ENCODE measurements at places on chromosomes 16 and 17.
A peak's percentile ranks its signal among the peaks of the same experiment; 100 is the strongest.

GRCh38 chr17:29240968-29241963 lies 5.4 kb upstream of the CRYBA1 start:
- peak; percentile 73 for DNase-seq

GRCh38 chr16:17083628-17084027 lies 387.1 kb downstream of the XYLT1 start:
- peak; percentile 40 for DNase-seq

GRCh38 chr17:11388054-11388453 lies 147.0 kb downstream of the SHISA6 start:
- DNase-seq: no peak

GRCh38 chr17:31291820-31292219 lies 5.2 kb downstream of the OMG start:
- no peak for DNase-seq

- DNase-seq: no peak
Observed at GRCh38 chr16:54282928-54283724, 3.5 kb downstream of the IRX3 start.

DNA sequence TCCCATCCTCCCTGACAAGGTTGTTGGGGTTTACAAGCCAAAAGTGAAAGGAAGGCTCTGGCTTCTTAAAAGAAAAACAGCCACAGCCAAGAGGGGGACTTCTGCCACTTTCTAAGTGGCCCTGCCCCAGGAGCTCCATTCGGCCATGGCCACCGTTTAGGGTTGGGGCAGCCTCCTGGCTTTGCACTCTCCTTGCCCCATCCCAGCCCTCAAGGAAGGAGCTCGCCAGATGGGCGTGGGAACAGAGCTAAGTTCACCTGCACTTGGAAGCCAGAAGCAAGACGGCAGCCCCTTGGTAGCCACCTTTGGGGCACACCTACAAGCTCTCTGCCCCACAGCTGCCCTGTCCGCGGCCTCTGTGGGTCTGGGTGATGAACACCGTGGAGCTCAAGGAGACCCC lies 122.4 kb upstream of the CDC42EP4 start:
- DNase-seq: no peak

- DNase-seq: no peak
Observed at GRCh38 chr17:47959825-47960655, 2.4 kb upstream of the PRR15L start.

- DNase-seq: no peak
Observed at GRCh38 chr17:4836221-4836620, 3.1 kb downstream of the MINK1 start.

DNA sequence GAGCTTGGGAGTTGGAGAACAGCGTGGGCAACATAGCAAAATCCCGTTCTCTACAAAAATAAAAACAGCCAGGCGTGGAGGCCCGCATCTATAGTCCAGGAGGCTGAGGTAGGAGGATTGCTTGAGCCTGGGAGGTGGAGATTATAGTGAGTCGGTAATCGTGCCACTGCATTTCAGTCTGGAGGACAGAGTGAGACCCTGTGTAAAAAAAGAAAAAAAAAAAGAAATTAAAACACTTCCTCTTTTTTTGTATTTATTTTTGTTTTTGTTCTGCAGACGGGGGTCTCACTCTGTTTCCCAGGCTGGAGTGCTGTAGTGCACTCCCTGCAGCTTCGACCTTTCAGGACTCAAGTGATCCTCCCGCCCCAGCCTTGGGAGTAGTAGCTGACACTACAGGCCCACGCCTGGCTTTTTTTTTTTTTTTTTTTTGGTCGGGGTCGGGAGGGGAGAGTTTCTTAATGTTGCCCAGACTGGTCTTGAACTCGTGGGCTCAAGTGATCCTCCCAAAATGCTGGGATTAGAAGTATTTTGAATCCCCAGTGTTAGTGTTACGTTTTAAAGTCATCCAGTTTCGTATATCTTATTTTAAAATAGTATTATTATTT lies 1.5 kb downstream of the IST1 start:
- no peak for DNase-seq

- no peak for DNase-seq
Observed at GRCh38 chr16:23107117-23107516, 42.1 kb downstream of the USP31 start.

DNA sequence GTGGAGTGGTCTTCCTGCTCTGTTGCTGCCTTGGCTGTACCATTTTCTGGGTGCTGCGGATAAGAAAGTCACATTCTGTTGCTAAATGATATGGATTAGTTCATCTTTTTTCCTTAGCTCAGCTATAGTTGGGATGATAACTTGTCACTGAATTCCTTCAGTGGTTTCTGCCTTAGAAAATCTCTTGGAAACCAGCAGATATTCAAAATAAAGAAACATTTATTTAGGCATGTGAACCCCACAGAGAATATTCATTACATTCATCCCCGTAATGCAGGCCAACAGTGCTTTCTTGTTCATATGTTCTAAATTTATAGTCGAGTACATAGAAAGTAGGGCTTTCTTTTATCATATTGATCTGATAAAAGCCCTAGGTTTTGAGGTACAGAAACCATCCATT lies 151.3 kb downstream of the CYB561 start:
- DNase-seq: no peak

DNA sequence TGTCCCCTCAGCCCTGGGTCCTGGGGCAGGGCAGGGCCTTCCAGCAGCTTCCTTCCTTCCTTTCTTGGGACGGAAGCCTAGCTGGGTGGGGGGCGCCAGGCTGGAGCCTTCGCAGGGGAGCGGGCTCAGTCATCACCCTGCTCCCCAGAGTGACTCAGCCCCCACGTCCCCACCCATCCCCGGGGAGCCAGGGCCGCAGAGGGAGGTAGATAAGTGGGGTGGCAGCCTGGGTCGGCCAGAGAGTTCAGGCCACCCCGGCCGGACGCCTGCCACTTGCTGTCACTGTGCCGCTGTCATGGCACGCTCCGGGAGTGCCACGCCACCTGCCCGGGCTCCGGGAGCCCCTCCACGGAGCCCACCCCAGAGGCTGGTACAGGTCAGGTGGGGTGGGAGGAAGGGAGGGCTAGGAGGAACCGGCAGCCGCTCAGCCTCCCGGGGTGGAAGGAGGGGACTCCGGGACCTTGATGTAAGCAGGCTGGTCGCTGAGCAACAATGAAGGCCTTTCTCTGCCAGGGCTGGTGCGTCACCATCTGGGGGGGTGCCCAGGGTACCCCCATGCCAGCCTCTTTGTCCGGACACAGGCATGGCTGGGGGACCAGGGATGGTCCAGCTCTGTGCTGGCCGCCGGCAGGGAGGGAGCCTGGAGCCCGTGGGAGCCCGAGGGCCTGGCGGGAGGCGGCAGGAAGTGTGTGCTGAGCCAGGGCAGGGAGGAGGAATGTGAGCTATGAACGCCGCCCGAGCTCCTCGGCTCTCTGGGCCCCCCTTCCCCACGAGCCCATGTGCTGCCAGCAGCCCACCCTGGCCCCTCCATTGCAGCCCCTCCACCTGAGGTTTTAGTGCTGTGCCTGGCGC lies 6.6 kb downstream of the NHERF2 start:
- peak; percentile 93 for DNase-seq

DNA sequence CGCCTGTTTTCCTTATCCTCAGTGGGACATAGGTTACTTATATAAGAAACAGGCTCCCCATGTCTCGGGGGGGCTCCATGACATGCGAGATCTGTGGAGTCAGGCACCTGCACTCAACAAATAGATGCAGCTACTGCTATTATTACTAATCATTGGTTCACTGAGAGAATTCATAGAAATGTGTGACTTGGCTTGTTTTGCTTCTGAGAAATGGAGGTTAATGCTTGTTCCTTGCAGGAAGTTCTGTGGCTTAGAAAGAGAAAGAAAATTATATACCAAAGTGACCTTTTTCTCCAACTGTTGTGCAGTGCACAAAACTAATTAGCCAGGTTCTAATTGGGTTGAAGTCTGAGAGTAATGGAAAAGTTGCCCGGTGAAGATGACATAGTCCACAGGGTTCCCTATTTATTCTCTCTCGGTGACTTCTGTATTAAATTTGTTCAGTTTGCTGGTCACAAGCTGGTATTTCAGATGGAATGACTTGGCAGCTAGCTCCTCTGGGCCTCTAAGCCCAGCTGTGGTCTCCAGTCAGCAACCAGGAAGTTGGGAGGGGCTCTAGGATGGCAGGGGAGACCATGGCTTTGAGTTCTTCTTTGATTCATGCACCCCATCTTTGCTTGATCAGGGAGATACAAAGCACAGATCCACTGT lies 17.6 kb upstream of the MAF start:
- no peak for DNase-seq

DNA sequence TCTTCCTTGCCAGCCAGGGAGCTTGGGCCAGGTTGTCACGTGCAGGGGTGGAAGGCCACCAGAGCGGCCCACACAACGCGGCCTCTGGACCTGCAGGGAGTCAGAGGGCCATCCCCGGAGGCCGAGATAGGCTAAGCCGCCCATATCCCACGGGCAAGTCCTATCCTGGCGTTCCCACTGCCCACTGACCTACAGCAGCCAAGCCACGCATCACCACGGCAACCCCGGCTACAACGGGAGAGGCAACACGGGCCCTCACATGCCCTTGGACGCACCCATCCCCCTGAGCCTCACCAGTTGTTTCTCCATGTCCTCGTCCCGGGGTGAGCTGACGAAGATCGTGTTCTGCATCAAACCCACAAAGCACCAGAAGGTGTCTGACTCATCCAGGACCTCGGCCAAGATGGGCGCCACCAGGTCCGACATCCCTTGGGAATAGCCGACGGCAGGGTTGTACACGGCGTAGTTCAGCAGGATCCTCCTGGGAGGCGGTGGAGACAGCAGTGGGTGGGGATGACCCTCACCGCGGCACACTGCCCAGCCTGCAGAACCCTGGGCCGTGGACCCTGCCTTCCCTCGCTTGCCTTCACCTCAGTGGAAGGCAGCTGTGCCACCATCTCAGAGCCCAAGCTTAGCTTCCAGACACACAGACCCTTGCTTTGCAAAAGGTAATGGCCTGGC lies 88.2 kb downstream of the TBC1D16 start:
- no peak for DNase-seq

GRCh38 chr16:70712942-70713341 lies 27.1 kb upstream of the MTSS2 start:
- DNase-seq: peak; percentile 48

DNA sequence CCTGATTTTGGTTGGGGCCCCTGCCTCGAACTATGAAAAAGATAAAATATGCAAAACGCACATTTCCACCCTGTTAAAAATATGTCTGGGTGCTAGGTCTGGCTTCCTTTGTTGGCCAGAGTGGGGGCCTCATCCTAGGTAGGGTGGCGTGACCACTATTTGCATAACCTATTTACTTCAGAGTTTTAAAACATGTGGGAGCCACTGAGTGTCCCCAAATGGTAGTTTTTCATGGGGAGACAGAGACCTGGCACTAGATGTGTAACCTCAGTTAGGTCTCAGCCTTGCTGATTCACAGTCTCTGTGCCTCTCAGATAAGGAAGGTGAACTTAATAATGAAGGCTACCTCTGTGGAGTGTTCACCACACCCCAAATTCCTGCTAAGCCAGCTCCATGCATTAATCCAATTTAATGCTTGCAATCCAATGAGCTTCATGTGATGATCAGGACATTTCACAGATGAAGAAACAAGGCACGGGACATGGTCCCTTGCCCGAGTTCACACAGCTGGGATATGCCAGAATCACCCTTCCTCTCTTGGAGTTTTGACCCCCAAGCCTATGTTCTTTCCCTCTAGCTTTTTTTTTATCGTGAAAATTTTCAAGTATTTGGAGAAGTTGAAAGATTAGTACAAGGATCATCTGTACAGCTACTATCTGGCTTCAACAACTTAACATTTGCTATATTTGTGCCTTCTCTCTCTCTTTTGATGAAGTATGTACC lies 103.4 kb downstream of the IRF8 start:
- no peak for DNase-seq

DNA sequence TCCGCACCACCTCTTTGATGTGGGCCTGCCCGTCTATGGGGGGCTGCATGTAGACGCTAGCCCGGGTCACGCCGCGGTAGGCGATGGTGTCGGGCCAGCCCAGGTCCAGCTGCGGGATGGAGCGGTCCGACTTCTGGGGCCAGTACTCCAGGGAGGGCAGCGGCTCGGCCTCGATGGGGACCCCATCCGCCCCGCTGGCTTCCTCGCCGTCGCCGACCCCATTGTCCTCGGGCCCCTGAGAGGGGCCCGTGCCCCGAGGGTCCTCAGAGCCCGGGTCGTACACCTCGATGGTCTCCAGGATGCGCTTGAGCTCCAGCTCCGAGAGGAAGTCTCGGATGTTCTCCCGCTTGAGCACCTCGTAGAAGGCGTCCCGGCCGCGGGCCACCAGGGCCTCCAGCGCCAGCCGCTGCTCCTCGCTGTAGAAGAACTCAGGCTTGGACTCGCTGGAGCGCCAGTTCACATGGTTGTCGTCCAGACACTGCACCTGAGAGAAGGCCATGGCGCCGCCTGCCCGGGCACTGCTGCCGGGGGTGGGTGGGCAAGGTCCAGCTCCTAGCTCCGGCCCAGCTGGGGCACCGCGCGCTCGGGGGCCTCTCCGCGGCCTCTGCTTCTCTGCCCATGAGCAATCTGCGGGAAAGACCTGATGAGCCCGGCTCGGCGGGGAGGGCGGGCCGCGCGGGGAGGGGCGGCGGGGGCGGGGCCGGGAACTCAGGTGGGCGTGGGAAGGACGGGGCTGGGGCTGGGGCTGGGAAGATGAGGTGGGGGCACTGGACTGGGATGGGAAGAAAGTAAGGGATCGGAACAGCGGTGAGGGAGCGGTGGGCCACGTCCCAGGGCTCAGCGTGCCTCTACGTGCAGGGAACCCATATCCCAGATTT lies 782 bp downstream of the FAM83G start:
- no peak for DNase-seq

DNA sequence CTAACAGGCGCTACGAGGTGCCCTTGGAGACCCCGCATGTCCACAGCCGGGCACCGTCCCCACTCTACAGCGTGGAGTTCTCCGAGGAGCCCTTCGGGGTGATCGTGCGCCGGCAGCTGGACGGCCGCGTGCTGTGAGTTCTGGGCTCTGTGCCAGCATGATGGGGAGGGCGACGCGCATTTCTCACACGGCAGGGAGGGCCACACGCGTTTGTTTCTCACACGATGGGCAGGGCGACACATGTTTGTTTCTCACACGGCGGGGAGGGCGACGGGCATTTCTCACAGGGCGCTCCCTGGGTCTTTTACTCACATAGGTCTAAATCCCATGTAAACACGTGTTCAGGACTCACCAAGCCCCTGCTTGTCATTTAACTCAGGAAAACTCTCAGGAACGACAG lies 4.4 kb downstream of the GAA start:
- peak; percentile 58 for DNase-seq

GRCh38 chr17:2484876-2485275 lies 26.8 kb downstream of the METTL16 start:
- no peak for DNase-seq

DNA sequence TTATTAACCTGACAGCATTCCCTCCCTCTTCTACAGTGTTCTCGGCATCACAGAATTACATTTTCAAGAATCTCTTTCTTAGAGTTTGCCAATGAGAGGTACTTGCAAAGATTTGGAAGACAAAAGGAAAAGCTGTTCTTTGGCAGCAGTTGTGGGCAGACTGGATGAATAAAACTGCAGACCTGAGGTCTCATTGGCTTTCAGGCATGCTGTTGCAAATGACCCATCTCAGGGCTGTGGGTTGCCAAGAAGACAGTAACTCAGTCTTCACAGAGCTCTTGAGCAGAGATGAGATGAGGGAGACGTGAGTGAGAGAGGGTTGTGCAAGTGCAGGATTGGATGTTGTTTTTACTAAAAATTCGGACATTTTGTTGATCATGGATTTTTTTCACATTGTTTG lies 11.3 kb upstream of the USP31 start:
- DNase-seq: no peak
